BE2C (cell line): ENCODE measurements at places on chromosomes 11 and 22.
A peak's percentile ranks its signal among the peaks of the same experiment; 100 is the strongest.

- peak; percentile 60 for DNase-seq
Measured at GRCh38 chr22:41915035-41915785, at the start of gene SHISA8. SHISA8 (minus strand) TSS chr22:41915074; CDS start chr22:41914667, 407 bp downstream.

DNA sequence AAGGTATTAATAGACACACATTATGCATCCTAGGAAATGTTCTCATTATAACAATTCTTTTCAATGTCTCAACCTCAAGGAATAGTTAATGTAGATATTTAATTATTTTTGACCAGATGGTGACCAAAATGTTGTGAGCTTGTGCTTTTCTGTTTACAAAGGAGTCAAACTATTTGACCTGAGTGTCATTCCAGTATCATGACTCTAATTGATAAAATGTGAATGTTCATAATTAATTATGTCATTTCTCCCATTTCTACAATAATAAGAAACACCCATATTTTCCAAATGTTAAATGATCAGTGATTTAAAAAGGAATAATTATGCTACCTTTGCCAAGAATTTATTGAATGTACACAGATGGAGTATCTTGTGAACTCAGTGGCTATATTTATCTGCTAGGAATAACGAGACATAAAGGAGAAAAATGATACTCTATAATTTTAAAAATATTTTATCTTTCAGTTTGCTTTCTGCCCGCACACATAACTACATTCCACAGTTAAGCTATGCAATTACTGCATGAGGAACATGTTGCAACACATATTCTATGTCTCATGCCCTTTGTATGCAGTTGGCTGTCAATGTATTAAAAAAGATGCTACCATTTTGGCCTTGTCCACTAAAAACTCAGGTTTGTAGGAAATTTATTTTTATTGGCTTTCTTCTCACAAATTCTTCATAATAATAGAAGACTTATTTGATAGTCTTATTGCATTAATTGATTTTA, 376.7 kb upstream of the CCDC179 start:
- no peak for DNase-seq

- no peak for DNase-seq
Measured at GRCh38 chr11:123104697-123105096, 42.8 kb upstream of the HSPA8 start.

- no peak for DNase-seq
Measured at GRCh38 chr11:127592371-127592770, 591.8 kb upstream of the KIRREL3 start.

DNA sequence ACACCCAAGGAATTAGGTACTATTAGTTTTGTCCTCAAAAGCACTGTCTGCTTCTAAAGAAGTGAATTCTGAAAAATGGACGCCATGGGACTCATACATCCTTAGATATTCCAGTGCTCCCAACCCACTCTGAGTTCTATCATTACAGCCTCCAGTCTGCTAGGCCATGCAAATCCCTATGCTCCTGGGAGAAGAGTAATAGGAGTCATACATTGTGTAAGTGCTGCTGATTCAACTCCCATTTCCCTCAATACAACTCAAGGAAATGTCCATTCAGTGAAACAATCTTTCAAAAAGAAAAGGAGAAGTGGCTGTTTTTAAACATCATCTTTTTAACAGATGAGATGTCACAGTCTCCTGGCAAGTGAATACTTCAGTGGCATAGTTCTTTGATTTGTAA, 590.2 kb upstream of the LRRC4C start:
- DNase-seq, result no peak

GRCh38 chr22:27792452-27793161, 8.9 kb downstream of the MN1 start:
- DNase-seq, result no peak

DNA sequence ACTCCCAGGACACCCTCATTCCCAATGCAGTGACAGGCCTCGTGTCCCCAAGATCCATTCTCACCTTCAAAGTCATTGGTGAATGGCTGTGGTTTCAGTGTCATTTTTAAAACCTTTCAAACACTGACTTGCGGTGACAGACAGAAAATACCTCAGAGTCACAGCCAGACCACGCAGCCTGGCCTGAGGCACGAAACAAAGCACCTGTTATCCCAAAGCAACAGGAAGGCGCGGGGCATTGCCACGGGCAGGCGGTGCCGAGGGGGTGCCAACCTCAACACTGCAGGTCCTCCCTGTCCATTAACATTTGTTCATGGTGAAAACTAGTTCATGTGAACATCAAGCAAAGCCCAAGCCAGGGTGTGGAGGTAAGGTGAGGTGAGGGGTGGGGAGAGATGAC, 38.2 kb downstream of the RPUSD4 start:
- DNase-seq, result no peak

GRCh38 chr11:71108013-71108865, 144.1 kb downstream of the SHANK2 start:
- no peak for DNase-seq

- DNase-seq, result no peak
Measured at GRCh38 chr11:130124096-130124495, 35.5 kb upstream of the ST14 start.

GRCh38 chr11:120612513-120613263, 101.1 kb downstream of the GRIK4 start:
- no peak for DNase-seq

- no peak for DNase-seq
Measured at GRCh38 chr11:131331546-131331945, 38.9 kb upstream of the NTM start.
